ENCODE measurements at places on chromosomes 2 and 18. TPM values are rescaled to one million over a fixed set of nuclear protein-coding genes. Genes with fewer than 3 reads are reported as not detected.

Gene ESPNL
- total RNA-seq: 0.61 TPM

GRCh38 chr2:202790676-202791075, 80.9 kb downstream of the ICA1L start:
- H3K4me3 ChIP-seq: no peak overlapping the region
- no peak overlapping the region for H3K27ac ChIP-seq
- H3K4me1 ChIP-seq: no peaks in the 10 kb centered on the region
- H3K36me3 ChIP-seq: no peaks in the 10 kb centered on the region
- H3K27me3 ChIP-seq: no peaks in the 10 kb centered on the region

Gene ALPG
- total RNA-seq: not detected

GRCh38 chr2:62227386-62228075, 31.6 kb downstream of the B3GNT2 start:
- no peaks in the 10 kb centered on the region for H3K4me1 ChIP-seq
- H3K36me3 ChIP-seq: no peaks in the 10 kb centered on the region
- H3K27ac ChIP-seq: no peak overlapping the region
- H3K27me3 ChIP-seq: no peaks in the 10 kb centered on the region
- no peak overlapping the region for H3K4me3 ChIP-seq
- no peak for DNase-seq

DNA sequence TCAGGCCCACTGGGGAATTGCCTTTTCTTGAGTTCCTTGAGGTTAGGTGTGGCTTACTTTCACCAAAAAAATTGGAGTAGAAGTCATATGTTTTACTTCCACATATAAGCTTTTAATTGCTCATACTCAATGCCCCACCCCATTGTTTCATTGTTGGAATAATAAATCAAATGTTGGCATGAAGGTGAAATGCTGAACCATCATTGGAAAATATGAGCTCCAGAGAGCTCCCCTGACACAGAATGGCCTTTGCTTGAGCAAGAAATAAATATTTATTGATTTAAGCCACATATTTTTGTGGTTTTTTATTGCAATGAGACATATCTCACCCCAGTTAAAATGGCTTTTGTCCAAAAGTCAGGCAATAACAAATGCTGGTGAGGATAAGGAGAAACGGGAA, 167.3 kb upstream of the SRD5A2 start:
- no peak for DNase-seq
- H3K27me3 ChIP-seq: no peaks in the 10 kb centered on the region
- H3K4me1 ChIP-seq: no peaks in the 10 kb centered on the region
- no peaks in the 10 kb centered on the region for H3K36me3 ChIP-seq

GRCh38 chr2:193024791-193025190, 830.1 kb upstream of the TMEFF2 start:
- no peaks in the 10 kb centered on the region for H3K4me1 ChIP-seq
- H3K27me3 ChIP-seq: no peaks in the 10 kb centered on the region
- no peak overlapping the region for H3K4me3 ChIP-seq

DNA sequence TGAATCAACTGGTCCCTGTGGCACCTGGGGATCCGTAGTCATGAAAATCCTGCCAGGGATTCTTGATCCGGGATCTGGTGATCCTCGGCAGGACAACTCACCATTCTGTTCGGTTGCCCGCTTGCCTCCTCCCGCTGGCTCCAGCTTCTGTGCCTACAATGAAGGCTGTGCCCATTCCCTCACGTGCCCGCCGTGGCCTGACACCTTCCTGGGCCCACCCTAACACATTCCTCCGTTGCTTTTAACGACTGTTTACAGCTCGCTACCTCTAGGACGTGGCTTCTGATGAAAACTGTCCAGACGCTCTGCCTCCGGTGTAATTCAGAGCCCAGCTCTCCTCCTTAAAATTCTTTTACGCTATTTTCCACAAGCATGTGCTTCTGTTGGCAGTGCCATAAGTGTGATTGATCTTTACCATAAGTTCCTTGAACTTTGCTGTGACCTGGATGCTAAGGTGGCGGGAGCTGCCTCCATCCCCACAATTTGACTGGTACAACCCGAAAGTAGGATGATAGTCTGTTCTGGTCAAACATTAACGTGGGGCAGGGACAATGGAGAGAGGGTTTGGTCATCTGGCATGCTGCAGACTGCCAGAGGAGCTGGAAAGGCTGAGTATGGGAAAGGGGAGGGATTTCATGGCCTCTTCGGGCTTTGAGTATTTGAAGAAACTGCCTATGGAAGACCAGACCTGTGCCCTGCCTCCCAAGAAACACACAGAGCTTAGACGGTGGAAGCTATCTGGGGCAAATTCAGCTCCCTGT, 206.8 kb upstream of the TNP1 start:
- no peaks in the 10 kb centered on the region for H3K36me3 ChIP-seq
- no peaks in the 10 kb centered on the region for H3K27me3 ChIP-seq
- no peak for DNase-seq
- H3K4me3 ChIP-seq: no peak overlapping the region

Gene CLASP1
- total RNA-seq: 47.3 TPM

Gene AOX1
- total RNA-seq: 48.5 TPM

DNA sequence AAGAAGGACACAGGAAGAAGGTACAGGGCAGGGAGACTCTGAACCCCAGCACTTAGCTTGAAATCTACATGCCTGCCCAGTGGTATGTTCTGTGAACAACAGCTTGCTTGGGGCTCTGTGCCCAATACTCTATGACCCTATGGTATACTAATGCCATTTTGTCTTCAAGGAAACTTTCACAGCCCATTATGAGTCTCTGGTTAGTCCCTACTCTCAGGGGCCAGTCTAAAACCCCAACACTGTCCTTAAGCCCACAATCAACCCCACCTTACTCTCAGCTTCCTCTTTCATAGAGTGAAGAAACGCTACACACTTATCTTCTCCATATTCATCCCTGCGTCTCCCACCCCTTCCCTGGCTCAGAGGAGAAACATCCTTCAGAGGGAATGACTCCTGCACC, 16.0 kb downstream of the NEB start:
- no peak for DNase-seq
- H3K36me3 ChIP-seq: no peaks in the 10 kb centered on the region
- H3K4me1 ChIP-seq: no peaks in the 10 kb centered on the region

- no peaks in the 10 kb centered on the region for H3K4me1 ChIP-seq
- no peaks in the 10 kb centered on the region for H3K36me3 ChIP-seq
- no peak for DNase-seq
- H3K27ac ChIP-seq: no peak overlapping the region
Observed at GRCh38 chr2:217316743-217317142, 456.9 kb upstream of the TNP1 start.

Gene FAM237A
- not detected for total RNA-seq

Gene PLEKHM3
- 13.7 TPM for total RNA-seq

DNA sequence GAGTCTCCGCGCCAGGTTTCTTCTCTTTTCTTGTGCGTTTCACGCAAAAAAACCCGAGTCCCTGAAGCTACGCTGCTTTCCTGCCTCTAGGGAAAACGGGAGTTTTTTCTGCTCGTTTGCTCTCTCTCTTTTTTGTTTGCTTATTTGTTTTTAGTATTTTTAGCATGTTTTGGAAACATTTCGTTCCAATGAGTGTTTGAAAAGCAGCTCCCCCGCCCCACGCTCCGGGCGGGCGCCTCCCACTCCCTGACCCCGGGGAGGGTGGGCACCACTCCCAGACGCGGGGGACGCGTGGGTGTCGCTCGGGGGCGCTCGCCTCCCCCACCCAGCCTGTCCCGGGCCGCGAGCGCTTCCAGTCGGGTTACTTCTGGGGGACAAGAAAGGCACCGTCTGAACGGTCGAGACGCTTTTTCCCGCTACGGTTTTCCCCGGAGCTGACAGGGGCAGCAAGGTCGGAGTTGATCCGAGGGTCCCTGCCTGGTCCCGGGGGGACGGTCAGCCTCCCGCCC, 446 bp upstream of the EFHD1 start:
- no peaks in the 10 kb centered on the region for H3K36me3 ChIP-seq
- H3K4me1 ChIP-seq: peaks cover 8% of the 10 kb centered on the region
- peak overlapping the region; percentile 87 for H3K4me3 ChIP-seq

Gene CNDP1
- total RNA-seq: not detected

Gene DPYSL5
- not detected for total RNA-seq

DNA sequence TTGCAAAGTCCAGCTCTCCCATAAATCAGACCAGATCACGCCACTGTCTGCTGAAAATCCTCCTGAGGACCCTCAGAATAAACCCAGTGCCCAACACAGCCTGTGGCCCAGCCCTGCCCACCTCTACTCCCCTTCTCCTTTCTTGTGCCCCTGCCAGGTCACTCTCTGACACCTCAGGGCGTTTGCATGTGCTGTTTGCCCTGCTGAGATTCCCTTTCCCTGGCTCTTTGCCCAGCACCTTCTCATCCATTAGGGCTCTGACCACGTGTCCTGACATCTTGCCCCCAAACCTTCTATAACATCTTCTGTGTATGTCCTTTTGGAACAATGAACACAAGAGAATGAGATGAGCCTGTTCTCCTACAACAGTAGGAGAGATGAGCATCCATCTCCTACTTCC, 18.5 kb upstream of the NMUR1 start:
- no peak overlapping the region for H3K4me3 ChIP-seq
- H3K36me3 ChIP-seq: no peaks in the 10 kb centered on the region
- no peak overlapping the region for H3K27ac ChIP-seq
- DNase-seq: no peak
- H3K27me3 ChIP-seq: no peaks in the 10 kb centered on the region

Gene AAMP
- 123 TPM for total RNA-seq

Gene UGT1A3
- not detected for total RNA-seq

DNA sequence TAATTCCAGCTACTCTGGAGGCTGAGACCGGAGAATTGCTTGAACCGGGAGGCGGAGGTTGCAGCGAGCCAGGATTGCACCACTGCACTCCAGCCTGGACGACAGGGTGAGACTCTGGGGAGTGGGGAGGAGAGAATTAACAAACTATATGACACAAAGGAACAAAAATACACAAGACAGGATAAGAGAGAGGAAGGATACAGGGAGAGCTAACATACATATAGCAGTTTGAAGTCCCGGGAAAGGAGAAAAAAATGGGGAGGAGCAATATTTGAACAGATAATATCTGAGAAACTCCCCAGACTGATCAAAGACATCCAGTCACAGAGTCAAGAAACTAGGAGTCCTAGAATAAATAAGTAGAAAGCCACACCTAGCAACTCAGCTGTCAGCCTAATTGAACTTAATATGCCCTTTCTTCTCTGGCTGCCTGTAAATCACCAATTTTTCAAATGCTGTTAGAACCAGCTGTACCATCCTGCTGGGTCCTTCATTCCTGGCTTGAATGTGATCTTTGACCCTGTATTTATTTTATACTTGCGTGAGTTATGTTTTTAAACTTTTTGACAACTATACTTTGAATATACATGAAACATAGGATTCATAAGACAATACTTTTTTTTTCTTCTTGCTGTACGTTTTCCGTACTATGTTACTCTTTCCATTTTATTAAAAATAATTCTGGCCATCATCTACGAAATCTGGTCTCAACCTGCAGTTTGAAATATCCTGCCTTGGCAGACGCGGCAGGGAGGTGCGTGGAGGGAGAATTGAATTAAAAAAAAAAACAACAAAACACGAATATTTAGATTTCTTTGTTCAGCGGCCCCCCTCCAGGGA, 876 bp upstream of the CYP27A1 start:
- peak overlapping the region; percentile 53 for H3K27ac ChIP-seq
- peaks cover 4% of the 10 kb centered on the region for H3K4me1 ChIP-seq
- peak overlapping the region; percentile 56 for H3K4me3 ChIP-seq

DNA sequence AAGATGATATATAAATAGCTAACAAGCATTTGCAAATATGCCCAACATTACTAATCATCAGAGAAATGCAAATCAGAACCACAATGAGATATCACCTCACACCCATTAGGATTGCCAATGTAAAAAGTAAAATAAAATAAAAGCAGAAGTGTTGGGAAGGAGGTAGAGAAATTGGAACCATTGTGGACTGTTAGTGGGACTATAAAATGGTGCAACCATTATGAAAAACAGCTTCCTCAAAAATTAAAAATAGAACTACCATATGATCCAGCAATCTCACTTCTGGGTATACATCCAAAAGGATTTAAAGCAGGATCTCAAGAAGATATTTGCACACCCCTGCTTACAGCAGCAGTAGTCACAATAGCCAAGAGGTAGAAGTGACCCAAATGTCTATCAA, 99.8 kb upstream of the DAPL1 start:
- H3K27me3 ChIP-seq: no peaks in the 10 kb centered on the region
- no peak for DNase-seq
- no peak overlapping the region for H3K27ac ChIP-seq
- H3K4me1 ChIP-seq: no peaks in the 10 kb centered on the region
- H3K36me3 ChIP-seq: no peaks in the 10 kb centered on the region

GRCh38 chr18:26383454-26384270, 157.4 kb downstream of the TAF4B start:
- peaks cover 2% of the 10 kb centered on the region for H3K4me1 ChIP-seq
- no peaks in the 10 kb centered on the region for H3K36me3 ChIP-seq
- no peak overlapping the region for H3K27ac ChIP-seq
- DNase-seq: no peak
- no peak overlapping the region for H3K4me3 ChIP-seq

DNA sequence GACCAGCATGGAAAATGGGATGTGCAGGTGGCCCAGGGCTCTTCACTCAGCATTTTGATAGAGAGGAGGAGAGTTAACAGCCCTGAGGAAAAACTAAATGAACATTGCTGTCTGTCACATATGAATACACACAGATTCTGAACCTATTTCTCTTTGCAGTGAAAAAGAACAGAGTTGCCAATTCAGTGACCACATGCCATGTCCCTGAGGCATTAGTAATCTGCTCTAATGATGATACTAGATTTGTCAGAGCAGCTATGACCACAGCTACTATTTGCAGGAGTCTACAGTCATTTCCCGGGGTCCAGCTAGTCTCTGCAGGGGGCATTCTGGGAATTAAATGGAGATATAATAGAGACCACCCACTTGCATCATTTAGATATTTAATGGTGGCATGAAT, 267.6 kb downstream of the TMX3 start:
- no peaks in the 10 kb centered on the region for H3K27me3 ChIP-seq
- H3K36me3 ChIP-seq: no peaks in the 10 kb centered on the region
- H3K4me1 ChIP-seq: no peaks in the 10 kb centered on the region
- no peak for DNase-seq

GRCh38 chr2:102197389-102198137, 10.7 kb downstream of the IL1RL2 start:
- no peaks in the 10 kb centered on the region for H3K4me1 ChIP-seq
- no peak overlapping the region for H3K27ac ChIP-seq
- H3K4me3 ChIP-seq: no peak overlapping the region
- H3K36me3 ChIP-seq: no peaks in the 10 kb centered on the region
- no peak for DNase-seq
- H3K27me3 ChIP-seq: no peaks in the 10 kb centered on the region

Gene LYPD1
- total RNA-seq: 43.9 TPM

DNA sequence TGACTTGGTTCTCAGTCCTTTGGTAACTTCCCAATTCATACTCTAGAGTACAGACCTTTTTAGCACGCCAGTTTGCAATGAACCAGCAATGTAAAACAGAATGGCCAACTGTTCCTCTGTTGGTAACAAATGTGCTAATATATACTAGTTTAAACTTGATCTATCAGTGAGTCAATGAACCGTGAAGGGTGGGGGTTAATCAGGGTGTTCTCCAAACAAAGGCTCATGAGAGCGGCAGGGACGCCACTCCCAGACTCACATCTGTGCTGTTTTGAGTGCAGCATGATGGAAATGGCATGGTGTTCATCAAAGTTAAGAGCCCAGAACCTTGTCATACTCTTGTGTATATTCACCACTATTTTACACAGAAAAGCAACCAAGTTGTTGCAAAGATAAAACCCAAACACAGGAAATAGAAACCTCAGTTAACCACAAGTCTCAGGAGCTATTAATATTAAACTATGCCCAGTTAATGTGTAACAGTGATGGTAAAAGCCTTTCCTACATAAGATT, 70.3 kb downstream of the CERKL start:
- no peaks in the 10 kb centered on the region for H3K4me1 ChIP-seq
- H3K27me3 ChIP-seq: no peaks in the 10 kb centered on the region
- H3K27ac ChIP-seq: no peak overlapping the region
- no peak for DNase-seq
- no peaks in the 10 kb centered on the region for H3K36me3 ChIP-seq
